Left lobe of liver (tissue), 2 donors: ENCODE measurements at places on chromosomes 1 and 21. TPM values are rescaled to one million over a fixed set of nuclear protein-coding genes. Genes with fewer than 3 reads are reported as not detected.
A peak's percentile ranks its signal among the peaks of the same experiment; 100 is the strongest.

DNA sequence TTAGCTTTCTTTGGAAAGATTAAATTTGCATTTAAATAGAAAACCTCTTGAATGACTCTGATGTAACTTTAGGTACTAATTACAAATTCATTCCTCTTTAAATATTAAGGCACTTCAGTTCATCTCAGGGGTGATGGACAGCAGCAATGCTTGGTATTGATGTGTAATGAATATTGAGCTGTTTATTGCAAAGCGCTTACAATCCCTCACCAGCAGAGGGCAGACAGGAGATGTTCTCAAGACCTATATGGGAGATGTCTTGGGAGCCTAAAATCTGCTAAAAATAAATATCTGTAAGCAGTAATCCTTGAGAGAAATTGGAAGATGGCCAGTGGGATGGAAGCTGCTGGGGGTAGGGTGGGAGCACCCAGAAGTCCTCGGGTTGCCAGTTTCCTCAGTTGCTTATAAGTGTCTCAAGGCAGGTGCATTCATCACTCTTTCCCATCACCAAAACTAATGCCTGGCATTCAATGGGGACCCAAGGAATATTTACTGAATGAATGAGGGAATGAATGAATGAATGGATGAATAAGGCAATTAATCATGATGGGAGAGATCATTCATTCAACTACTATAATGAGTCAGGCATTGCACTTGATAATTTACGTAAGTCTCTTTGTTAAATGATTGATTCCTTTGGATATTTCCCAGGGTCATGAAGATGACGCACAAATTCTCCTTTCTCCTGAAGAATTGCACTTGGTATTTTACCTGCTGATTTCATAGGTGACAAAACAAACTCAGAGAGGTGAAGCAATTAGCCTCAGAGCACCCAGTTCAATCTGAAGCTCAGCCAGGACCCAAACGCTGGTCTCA, 2.3 kb downstream of the KLHDC8A start:
- peak; percentile 52 for DNase-seq

TNFRSF1B gene
- 16.8 TPM for total RNA-seq

DNA sequence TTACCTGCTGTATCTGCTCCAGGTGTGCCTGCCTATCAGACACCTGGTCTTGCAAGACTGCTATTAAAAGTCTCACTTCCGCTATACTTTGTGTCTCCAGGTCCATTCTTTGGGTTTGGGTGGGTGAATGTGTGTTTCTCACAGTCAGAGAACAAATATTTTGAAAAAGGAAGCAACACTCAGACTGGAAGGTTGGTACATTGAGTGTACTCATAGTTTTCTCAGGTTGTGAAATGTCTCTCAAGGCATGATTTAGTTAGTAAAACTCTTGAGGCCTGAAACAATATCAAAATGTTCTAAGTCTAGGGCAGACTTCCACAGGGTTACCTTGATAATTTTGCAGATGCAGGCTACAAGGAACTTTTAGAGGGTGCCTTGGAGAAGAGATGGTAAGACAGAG, 429.9 kb upstream of the ZRANB2 start:
- DNase-seq, result no peak

DNA sequence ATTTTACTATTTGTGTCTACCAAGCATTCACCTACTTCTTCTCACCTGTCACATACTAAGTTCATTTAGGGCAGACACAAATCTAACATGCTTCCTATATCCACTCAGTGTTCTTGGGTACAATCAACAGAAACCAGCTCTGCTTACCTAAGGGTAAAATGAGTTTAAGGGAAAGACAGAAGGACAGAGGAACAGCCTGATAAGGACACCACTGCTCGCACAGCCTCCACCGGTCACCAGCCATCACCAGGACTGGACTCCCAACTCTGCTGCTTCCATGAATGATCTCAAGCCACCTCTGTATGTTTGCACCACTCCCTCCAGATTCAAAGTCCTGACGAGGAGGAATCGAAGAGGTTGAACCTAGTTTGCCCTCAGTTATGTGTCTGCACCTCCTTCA, 72.4 kb downstream of the JAK1 start:
- no peak for DNase-seq

DNA sequence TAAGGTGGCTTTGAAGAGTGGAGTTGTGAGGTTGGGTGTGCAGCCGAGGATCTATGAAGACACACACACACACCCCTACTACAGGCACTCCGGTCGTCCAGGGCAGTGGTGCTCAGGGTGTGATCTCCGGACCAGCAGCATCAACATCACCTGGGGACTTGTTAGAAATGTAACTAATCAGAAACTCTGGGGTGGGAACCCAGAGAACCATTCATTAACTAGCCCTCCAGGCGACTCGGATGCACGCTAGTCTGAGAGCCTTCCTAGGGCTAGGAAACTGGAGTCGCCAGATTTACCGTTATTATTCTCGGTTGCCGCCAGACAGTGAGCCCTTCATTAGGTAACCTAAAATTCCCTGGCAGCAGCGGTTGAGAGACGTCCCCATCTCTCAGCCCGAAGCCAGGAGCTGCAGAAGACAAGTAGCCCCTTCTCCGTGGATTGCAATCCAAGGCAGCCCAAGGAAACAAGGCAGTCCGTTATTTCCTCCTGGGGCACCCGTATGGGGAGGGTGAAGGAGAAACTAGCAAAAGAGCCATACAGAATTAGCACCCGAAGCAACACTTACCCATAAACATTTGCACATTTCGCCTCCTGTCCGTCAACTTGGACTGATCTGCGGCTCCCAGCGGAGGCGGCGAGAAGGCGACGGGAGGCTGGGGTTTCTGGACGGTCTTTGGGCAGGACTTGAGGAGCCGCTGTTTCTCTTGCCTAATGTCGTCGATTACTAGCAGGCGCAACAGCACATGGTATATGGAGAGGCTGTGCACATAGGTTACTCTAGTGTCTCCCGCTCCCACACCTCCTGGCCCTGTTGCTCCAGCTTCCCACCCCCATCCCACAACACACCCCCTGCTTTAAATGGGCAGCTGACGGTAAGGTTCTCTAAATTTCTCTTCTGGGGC, 2.9 kb upstream of the CCN1 start:
- no peak for DNase-seq

DNA sequence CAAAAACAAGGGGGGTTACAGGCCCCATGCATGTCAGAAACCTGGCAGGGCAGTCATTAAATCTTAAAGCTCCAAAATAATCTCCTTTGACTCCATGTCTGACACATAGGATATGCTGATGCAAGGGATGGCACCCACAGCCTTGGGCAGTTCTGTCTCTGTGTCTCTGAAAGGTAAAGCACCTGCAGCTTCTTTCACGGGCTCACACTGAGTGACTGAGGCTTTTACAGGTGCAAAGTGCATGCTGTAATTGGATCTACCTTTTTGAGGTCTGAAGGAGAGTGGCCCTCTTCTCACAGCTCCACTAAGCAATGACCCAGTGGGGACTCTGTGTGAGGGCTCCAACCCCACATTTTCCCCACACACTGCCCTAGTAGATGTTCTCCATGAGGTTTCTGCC, 1309.0 kb upstream of the B3GALT2 start:
- no peak for DNase-seq

CSDE1 gene
- 218 TPM for total RNA-seq

- no peak for DNase-seq
Observed at GRCh38 chr1:155861896-155862295, 2.5 kb downstream of the SYT11 start.

GRCh38 chr1:211828584-211829342, 1.8 kb downstream of the LPGAT1 start:
- no peak for DNase-seq

DNA sequence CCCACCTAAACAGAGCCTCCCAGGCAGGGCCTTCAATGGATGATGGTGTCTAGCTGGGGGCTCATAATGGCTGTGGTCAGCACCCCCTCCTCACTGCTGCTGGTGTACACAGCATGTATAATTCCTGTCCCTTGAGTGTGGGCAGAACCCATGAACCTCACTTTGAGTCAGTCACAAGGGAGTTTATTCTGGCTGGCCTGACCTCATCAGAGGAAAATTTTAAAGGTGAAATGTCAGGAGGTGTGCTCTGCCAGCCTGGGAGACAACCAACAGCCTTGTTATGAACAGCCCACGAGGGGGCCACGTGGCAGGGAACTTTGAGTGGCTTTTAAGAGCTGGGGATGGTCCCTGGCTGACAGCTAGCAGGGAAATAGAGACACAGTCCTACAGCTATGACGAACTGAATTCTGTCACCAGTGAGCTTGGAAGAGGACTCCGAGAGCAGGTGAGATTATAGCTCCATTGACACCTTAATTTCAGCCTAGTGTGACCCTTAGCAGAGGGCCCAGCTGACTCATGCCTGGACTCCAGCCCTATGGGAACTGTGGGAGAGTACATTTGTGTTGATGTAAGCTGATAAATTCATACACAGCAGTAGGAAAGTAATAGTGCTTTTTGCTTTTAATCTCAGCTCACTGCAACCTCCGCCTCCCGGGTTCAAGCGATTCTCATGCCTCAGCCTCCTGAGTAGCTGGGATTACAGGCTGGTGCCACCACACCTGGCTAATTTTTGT, 73.5 kb upstream of the RUNX3 start:
- no peak for DNase-seq

- DNase-seq, result no peak
Observed at GRCh38 chr1:71463144-71463543, 382.3 kb upstream of the ZRANB2 start.

- no peak for DNase-seq
Observed at GRCh38 chr1:183590244-183591191, at the start of gene NCF2. TSS of gene NCF2 (minus strand) at chr1:183590459. CDS start at chr1:183590329, 130 bp downstream.

PTGFRN gene
- 11.9 TPM for total RNA-seq

CRABP2 gene
- total RNA-seq, result 0.33 TPM

- no peak for DNase-seq
Observed at GRCh38 chr1:203322500-203323179, 17.3 kb downstream of the BTG2 start.

CSF3R gene
- total RNA-seq, result 4.3 TPM

TAL1 gene
- total RNA-seq, result 1.9 TPM

CGN gene
- total RNA-seq, result 51.4 TPM

GRCh38 chr1:7418442-7419080, 352.5 kb upstream of the VAMP3 start:
- peak; percentile 19 for DNase-seq

DNA sequence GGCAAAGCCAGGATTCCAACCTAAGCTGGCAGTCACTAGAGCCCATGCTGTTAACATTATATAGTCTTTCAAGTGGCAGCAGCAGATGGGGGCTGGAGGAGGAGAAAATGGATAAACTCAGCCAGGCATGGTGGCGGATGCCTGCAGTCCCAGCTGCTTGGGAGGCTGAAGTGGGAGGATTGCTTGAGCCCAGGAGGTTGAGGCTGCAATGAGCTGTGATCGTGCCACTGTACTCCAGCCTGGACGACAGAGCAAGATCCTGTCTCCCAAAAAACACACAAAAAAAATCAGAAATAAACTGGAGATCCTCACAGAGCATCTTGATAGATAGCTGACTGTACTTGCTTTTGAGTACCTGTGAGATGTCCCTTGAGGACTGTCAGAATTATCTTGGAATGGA, 13.4 kb upstream of the WDR26 start:
- DNase-seq, result no peak

- DNase-seq, result no peak
Observed at GRCh38 chr1:204177133-204177532, 11.0 kb upstream of the REN start.

GRCh38 chr1:192053531-192053971, 104.7 kb upstream of the RGS18 start:
- no peak for DNase-seq

DNA sequence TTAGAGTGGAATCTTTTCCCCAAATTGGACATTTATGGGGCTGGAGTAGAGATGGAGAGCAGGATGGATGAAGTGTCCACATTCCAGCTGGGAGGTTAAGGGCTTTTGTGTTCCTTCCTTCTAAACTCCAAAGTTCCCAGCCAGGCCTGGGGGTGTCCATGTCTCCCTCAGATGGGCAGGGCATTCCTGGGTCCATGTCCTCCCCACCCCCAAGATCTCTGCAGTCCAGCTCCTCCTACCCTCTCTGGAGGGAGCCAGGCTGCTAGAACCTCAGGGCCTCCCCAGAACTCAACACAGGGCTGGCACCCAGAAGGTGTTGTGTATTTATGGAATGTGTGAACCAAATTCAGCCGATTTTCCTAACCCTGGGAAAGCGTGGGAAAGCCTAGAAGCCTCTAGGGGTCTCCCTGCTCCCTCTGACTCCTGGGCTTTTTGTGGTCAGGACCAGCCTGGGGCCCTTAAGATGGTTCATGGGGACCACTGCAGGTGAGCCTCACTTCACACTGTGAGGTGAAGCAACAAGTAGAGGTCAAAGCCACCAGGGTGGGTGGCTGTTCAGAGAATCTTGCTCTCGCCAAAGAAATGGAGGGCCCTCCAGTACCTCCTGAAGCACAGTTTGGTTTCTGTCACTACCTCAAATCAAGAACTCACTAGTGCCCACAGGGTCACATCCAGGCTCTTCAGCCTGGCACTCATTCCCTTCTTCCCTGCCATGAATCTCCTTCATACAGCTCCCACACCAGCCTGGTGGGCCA, 54.8 kb downstream of the GLIS1 start:
- DNase-seq, result no peak

GRCh38 chr1:207336559-207337467, 15.3 kb downstream of the CD55 start:
- no peak for DNase-seq

GRCh38 chr1:177891809-177892208, 78.0 kb downstream of the SEC16B start:
- DNase-seq, result no peak

GRCh38 chr1:109617291-109617801, 2.1 kb downstream of the GNAT2 start:
- DNase-seq, result peak; percentile 37

GRCh38 chr1:68442822-68443556, 6.8 kb downstream of the RPE65 start:
- DNase-seq, result no peak

LY9 gene
- total RNA-seq, result 0.18 TPM

DNA sequence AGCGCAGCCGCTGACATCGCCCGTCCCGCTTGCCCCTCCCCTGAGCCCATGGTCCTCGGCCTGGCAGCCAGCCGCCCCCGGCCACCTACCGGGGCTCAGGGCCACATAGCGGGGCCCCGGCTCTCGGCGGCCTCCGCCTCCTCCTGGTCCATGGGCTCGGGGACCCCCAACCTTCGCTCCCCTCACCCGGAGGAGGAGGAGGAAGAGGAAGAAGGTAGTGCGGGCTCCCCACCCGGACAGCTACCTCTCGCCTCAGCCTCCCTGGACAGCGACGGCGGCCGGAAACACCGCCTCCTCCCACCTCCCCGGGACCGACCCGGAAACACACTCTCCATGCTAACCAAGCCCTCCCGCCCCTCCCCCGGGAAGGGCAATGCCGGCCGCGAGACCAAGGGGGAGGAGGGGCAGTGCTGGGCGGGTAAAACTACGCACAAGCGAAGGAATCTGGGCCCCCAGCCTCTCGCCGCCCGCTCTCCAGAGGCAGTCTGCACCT, at the start of gene KIAA0319L:
Gene KIAA0319L (minus strand): TSS at position 286 of the 493 bp plus-strand sequence. CDS start 2,912 bp downstream, outside the sequence.
- DNase-seq, result peak; percentile 91

CD52 gene
- 3.0 TPM for total RNA-seq

HSPB7 gene
- total RNA-seq, result 1.2 TPM

- DNase-seq, result no peak
Observed at GRCh38 chr1:173020138-173020750, 30.5 kb downstream of the TNFSF18 start.

- no peak for DNase-seq
Observed at GRCh38 chr1:14514739-14515138, 83.7 kb upstream of the KAZN start.

GRCh38 chr1:180642781-180643180, 11.0 kb downstream of the XPR1 start:
- DNase-seq, result no peak

GRCh38 chr1:53270107-53270506, 31.8 kb upstream of the MAGOH start:
- no peak for DNase-seq

- no peak for DNase-seq
Observed at GRCh38 chr1:216794586-216794985, 71.4 kb upstream of the ESRRG start.

EPHA10 gene
- total RNA-seq, result 0.03 TPM

OR10K2 gene
- not detected for total RNA-seq

GRCh38 chr1:168141871-168142385, 5.2 kb upstream of the GPR161 start:
- no peak for DNase-seq
